ENCODE measurements at places on chromosomes 13 and 19.

GRCh38 chr19:34969721-34970120 lies 5.7 kb upstream of the ZNF792 start:
- DNase-seq: no peak

GRCh38 chr13:94568443-94568842 lies 27.5 kb downstream of the TGDS start:
- DNase-seq: no peak

DNA sequence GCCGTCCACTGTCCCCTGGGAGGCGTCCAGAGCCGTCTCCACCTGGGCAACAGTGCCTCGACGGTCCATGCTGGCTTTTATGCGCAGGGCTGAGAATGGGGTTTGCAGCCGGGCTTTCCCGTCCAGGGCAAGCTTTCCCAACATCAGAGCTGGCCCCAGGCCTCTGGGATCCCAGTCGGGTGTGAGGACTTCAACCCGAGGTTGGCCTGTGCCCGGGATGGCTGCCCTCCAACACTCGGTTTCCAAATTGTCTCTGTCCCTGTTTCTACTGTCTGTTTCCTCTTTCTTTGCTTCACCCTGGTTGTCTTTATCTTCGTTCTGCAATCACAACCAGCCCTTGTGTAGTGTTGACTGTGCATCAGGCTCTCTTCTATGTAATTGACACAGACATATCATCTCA lies at the start of gene IFNL4:
Gene IFNL4, minus strand, starts transcription at position 51 of the 400 bp plus-strand sequence.
- no peak for DNase-seq

DNA sequence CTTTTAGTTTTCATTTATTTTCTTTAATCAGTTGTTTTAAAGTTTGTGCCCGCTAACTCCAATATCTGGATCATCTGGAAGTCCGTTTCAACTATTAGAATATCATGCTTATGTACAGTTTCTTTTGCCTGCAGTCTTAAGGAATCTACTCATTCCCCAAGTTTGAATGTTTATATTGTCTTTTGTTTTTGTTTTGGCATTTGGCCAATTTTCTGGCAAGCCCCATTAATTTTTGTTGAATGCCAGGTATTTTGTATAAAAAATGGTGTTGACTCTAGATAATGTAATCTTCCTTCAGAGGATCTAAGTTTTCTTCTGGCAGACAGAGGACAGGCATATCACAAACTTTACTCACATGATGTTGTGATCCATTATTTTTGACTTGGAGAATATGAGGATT lies 11.1 kb upstream of the ZNF235 start:
- no peak for DNase-seq

DNA sequence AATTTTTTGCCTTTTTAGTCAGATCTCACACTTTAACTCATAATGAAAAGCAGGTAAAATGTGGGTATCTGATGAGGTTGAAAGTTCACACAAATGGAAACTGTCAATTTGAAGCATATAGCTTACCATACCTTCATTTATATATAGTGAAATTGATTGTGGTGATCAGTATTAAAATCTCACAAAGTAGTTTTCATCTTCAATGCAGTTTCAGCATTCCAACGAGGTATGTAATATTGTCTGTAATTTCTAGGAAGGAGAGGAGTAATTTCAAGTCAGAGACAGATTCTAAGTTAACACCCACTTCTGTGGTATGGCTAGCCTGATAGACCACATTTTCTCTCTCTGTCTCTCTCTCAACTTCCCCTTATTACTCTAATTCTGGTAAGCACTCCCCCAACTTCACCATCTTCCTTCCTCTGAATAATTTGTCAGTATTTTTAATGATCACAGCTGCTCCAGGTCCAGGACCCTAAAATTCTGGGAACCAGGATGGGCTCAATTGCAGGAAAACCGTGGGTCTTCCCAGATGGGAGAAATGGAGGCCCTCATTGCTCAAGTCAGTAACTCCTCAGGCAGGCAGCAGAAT lies 455.7 kb downstream of the FGF9 start:
- no peak for DNase-seq

DNA sequence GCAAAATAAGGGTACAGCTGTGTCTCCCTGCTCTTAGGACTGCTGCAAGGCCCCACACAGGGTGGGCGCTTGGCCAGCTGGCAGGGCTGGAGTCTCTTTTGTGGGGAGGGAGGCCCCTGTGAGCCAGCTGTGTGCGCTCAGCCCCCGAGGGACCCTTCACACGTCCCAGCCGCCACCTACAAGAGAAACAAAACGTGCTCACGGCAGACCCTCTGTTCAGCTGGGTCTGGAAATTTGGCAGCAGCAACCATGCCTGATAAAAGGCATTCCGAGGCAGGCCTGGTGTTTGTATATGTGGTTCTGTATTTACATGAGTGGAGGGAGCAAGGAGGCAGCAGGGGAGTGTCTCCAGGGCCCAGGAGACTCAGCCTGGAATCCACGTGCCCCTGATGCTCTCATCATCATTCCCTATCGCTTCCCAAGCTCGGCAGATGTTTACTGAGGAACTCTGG lies 49.7 kb downstream of the CRTC1 start:
- DNase-seq: no peak

DNA sequence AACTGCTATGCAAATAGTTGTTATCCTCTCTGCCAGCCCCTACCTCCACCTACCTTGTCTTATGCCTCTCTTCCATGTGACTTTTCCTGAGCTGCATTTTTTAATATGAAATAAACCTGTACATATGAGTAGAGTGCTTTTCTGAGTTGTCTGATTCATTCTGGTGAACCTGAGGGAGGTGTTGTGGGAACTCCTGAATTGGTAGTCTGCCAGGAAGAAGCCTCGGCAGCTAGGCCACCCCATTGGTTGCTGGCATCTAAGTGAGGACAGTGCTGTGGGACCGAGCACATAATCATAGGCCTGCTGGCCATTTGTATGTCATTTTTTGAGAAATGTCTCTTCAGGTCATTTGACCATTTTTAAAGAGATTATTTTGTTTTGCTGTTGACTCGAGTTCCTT lies 1146.8 kb downstream of the UQCRFS1 start:
- no peak for DNase-seq

GRCh38 chr19:54189145-54189734 lies at the start of gene MBOAT7:
MBOAT7 (minus strand) TSS chr19:54189580; CDS start chr19:54188508, 1,072 bp downstream.
- no peak for DNase-seq

- peak; percentile 19 for DNase-seq
These were observed 113.2 kb downstream of the TM9SF2 start for GRCh38 chr13:99614465-99614885.

- DNase-seq: no peak
These were observed 14.1 kb downstream of the IZUMO4 start for GRCh38 chr19:2110822-2111221.

DNA sequence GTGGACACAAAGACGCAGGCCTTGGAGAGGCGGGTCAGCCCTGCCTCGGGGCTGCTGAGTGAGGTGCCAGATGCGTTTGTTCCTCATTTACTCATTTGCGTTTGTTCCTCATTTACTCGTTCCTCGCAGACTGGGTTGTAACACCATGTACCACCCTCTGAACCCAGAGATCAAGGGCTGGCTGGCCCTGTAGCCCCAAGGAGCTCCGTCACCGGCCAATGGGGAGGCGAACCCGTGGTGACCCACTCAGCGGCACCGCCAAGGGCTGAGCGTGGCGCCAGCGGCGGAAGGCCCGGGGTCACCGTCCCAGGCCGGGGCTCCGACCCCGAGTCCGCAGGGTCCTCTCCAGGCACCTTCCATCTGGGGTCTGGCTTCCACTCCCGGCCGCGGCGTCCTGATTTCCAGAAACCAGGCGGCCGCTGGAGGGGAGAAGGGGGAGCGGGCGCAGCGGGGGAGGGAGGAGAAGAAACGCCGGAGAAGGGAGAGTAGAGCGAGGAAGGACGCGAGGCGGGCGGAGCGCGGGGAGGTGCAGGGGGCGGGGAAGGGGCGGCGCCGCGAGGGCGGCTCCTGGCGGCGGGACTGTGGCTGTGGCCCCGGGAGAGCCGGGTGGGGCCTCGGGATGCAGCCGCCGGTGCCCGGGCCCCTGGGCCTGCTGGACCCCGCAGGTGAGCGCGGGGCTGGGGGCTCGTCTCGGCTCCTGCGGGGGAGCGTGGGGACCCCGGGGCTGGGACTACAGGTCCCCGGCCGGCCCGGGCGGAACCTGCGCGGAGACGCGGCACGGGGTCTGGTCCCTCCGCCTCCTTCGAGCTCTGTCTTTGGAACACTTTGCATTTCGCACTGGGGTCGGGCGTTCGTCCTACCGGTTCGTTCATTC lies at the start of gene TMEM255B:
Gene TMEM255B, plus strand, starts transcription at position 576 of the 874 bp plus-strand sequence. Its CDS starts 44 bp downstream, at position 620.
- peak; percentile 65 for DNase-seq

DNA sequence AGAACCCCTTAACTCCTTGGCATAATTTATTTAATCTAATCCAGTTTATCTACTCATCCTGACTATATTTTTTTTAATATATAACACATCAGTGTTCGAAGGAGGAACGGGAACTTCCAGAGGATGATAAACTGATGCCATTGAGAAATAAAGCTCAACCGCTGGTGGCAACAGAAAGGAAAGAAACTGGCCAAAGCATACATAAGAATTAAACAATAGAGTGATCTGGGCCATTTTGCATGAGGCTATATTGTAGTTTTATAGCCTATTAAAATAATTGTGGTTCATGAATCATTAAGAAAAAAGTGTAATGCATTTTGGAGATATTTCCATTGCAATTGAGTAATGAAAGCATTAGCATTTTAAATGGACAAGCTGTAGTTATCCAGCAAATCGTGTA lies 94.2 kb downstream of the FRY start:
- DNase-seq: no peak

DNA sequence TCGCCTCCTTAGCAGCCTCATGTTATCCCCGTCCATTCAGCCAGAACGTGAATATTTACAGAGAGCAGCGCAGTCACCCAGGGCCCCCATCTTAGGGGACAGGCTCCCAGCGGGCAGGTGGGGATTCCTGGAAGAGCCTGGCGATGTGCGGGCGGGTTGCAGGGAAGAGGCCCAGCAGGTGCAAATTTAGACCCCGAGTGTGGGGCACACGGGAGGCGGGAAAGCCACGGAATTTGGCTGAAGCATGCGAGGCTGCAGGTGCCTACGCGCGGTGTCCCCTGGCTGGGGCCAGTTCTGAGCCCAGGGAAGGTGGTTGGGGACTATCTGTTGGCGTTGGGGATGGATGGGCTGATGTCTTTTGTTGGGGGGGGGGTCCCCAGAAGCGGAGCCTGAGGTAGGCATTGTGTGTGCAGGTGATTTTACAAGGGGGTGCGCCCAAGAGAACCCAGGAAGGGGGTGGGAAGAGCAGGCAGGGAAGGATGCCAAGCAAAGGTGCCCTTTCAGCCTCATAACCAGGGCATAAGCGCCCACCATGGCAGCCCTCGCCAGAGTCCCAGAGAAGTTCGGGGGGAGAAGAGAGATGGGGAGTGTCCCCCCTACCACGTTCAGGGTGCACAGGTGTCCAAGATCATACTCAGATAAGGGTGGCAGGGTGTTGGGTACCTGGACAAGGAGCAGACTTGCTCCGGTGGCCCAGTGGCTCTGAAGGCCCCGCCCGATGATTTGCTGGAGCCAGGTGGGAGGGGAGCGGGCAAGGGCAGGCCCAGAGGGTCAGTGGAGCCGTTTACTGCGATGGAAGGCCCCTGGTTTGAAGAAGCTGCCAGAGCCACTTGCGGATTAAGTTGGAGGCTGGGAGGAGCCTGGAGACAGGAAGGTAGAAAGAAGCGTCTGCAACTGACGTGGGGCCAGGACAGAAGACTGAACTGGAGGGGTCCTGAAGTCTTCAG lies 1.2 kb downstream of the TPGS1 start:
- no peak for DNase-seq

DNA sequence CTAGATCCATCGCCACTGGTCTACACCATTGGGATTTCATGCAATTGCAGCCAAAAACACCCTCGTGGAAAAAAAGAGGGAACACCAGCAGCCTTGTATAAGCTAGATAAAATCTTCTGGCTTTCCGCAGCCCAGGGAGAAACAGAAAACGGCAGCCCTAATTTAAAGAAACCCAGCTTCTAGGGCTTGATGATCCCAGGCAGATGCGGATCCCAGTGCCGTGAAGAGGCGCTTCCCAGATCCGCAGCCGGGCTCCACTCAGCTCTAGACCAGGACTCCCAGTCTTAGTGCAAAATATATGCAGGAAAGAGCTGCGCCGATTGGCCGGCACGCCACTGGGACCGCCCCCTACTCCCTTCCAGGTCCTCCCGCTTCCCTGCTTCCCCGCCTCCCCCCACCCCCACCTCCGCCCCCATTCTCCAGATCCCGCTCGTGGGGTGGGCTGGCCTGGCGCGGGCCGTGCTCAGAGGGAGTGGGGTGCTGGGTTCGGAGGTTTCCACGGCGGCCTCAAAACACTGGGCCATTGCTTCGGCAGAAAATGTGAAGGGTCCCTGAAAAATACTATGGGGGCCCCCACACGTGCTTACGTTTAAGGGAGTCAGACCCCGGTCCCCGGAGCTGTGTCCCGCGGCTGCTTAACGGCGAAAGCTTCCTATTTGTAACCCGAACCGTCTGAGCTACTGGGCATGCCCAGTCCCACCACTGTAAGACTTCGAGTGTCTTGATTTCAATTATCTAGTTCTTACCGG lies 63.1 kb downstream of the SERP2 start:
- DNase-seq: peak; percentile 28

DNA sequence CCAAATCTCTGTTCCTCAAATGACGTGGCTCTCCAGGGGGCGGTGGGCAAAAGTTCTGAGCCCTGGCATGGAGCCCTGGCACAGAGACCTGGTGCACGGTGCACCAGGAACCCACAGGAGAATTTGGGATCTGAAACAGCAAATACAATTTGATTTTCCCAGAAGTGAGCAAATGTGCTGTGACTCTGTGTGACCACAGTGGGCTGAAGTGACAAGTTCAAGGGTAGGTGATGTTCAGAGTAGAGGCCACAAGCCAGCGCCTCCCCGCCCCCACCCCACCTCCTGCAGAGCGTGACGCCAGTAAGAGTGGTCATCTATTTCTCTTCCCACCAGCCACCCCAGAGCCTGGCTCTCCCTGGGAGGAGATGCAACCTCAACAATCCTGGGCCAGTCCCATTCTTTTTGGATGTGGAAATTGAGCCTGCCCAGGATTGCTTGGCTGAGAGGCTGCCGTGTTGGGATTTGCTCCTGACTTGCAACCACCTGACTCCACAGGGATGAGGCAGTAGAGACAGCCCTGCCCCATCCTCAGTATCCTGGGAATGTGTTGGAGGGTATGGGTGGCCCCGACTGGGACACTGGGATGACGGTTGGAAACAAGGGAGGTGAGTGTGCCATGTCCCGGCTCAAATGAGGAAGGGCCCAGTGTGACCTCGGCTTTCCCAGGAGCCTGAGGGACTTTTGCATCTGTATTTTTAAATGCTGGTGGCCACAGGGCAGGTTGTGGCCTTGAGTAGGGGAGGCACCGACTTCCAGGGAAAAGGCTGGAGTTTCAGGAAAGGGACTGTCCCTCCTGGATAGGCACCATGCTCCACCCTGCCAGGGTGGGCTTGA lies 11.1 kb upstream of the BCL3 start:
- no peak for DNase-seq

GRCh38 chr19:18425515-18426415 lies 6.6 kb downstream of the SSBP4 start:
- DNase-seq: no peak

DNA sequence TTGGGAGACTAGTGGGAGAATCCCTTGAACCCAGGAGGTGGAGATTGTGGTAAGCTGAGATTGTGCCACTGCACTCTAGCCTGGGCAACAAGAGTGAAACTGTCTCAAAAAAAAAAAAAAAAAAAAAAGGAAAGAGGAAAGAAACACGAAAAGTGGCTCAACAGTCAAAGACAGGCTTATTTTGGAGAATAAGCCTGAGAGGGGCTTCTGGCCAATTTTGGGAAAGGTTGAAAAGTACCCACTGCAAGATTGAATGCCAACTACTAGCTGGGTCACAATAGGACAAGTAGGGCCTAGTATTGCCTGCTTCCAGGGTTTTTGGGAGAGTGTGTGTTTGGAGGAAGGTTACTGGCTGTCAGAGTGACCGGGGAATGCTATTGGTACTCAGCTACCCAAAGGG lies 17.2 kb downstream of the FBXO17 start:
- DNase-seq: no peak

GRCh38 chr13:112526146-112526853 lies 61.7 kb downstream of the TUBGCP3 start:
- DNase-seq: no peak

- DNase-seq: no peak
These were observed 11.0 kb upstream of the ZNF492 start for GRCh38 chr19:22622901-22623840.
